Activated T-cell treated with anti-CD3 and anti-CD28 coated beads, Interleukin-2, amount 50 U/mL, for 72 hours (primary cell): ENCODE measurements at places on chromosomes 5 and 9. TPM values are rescaled to one million over a fixed set of nuclear protein-coding genes. Genes with fewer than 3 reads are reported as not detected.

FAM153A gene
- total RNA-seq: 6.9 TPM

SLC46A2 gene
- not detected for total RNA-seq

TMEM171 gene
- not detected for total RNA-seq

SNCAIP gene
- total RNA-seq: not detected

CDKN2A gene
- 2.8 TPM for total RNA-seq

AMBP gene
- total RNA-seq: not detected

PLPP7 gene
- 0.23 TPM for total RNA-seq

FBP1 gene
- 1.3 TPM for total RNA-seq

KLHL9 gene
- total RNA-seq: 16.9 TPM

EIF4E1B gene
- not detected for total RNA-seq

EXOSC3 gene
- total RNA-seq: 60.2 TPM

VPS13A gene
- total RNA-seq: 29.7 TPM

FAM151B gene
- not detected for total RNA-seq

SLC36A3 gene
- total RNA-seq: 0.10 TPM

AGXT2 gene
- not detected for total RNA-seq

GABRA6 gene
- not detected for total RNA-seq

FBP2 gene
- total RNA-seq: not detected

NSG2 gene
- total RNA-seq: not detected

FRMD3 gene
- 0.38 TPM for total RNA-seq

TMEM174 gene
- not detected for total RNA-seq

IL5 gene
- total RNA-seq: 1.3 TPM

MTAP gene
- total RNA-seq: 71.3 TPM

TAF1L gene
- total RNA-seq: 0.05 TPM

C5orf58 gene
- total RNA-seq: not detected

TXNDC8 gene
- total RNA-seq: not detected

ROPN1L gene
- 0.58 TPM for total RNA-seq

SMIM27 gene
- 54.4 TPM for total RNA-seq

PCDHGB1 gene
- not detected for total RNA-seq

SPRY4 gene
- total RNA-seq: 1.1 TPM

GLRX gene
- 19.1 TPM for total RNA-seq

CTXN3 gene
- total RNA-seq: not detected

CCDC187 gene
- total RNA-seq: not detected

MYO10 gene
- 0.97 TPM for total RNA-seq

HRCT1 gene
- not detected for total RNA-seq

ZDHHC11B gene
- total RNA-seq: not detected

SLC28A3 gene
- 1.5 TPM for total RNA-seq

GNA14 gene
- not detected for total RNA-seq

DYNC2I2 gene
- 27.1 TPM for total RNA-seq

TRPM3 gene
- not detected for total RNA-seq

ADAMTSL2 gene
- total RNA-seq: 0.07 TPM

ZNF300 gene
- total RNA-seq: 0.79 TPM

FOXD4L3 gene
- total RNA-seq: not detected

NDST1 gene
- total RNA-seq: 3.4 TPM
